ENCODE measurements at places on chromosomes 2 and 18.

- DNase-seq, result no peak
These were observed 3.6 kb downstream of the PNKD start for GRCh38 chr2:218273908-218274249.

DNA sequence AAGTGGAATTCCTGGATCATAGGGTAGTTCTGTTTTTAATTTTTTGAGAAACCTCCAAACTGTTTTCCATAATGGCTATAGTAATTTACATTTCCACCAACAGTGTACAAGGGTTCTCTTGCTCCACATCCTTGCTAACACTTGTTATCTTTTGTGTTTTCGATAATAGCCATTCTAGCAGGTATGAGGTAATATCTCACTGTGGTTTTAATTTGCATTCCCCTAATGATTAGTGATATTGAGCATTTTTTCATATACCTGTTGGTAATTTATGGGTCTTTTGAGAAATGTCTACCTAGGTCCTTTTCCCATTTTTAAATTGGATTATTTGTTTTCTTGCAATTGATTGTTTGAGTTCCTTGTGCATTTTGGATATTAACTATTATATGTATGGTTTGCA lies 39.6 kb downstream of the DIS3L2 start:
- DNase-seq, result no peak

GRCh38 chr18:3015204-3015592 lies 2.3 kb upstream of the LPIN2 start:
- DNase-seq, result no peak

DNA sequence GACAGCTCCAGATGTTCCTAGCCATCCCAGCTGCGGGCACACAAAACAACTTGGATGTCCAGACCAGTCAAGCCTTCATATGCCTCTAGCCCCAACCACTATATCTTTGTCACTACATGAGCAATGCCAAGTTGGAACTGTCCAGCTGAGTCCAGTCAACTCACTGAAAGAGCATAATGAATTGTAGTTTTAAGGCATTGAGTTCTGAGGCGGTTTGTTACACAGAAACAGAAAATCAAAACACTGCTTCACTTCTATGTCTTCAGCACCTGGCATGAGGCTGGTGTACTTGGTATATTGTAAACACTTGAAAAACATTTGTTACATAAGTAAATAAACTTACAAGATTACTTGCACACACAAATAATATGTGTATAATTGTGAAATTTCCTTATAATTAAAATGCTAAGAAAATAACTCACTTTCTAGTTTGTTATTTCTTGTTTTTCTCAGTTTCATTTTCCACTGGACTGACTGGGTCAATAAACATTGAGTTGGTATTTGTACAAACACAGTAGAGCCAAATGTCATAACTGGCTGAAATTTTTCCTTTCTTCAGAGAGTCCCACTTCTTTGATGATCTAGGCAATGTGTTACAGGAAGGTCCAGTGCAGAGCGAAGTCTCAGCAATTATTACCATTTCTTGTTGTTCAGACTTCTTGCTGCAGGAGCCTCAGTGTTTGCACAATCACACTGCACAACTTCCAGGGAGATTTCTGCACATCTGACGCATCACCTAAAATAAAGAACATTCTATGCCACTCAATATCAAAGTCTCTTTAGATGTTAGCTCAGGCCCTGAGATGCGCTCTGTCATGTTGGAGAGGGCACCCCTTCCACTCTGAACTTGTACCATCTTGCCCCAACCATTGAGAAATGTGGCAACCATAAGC lies 38.2 kb upstream of the DPP4 start:
- DNase-seq, result no peak

GRCh38 chr2:28972778-28973335 lies 8.2 kb upstream of the TOGARAM2 start:
- DNase-seq, result no peak

- DNase-seq, result no peak
These were observed 113.7 kb downstream of the SPOPL start for GRCh38 chr2:138615257-138615656.

- no peak for DNase-seq
These were observed 31.6 kb upstream of the NEB start for GRCh38 chr2:151765760-151766410.

DNA sequence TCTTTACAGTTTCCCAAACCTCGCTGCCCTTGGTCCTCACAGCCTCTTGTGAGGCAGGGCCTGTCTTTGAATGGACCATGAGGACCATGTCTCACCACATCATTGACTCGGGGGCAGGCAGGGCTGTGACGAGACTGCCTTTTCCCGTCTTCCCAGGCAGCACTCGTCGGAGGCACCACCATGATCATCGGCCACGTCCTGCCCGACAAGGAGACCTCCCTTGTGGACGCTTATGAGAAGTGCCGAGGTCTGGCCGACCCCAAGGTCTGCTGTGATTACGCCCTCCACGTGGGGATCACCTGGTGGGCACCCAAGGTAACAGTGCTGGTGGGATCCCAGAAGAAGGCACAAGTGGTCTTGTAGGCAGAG lies 45.7 kb upstream of the MAPRE3 start:
- no peak for DNase-seq

DNA sequence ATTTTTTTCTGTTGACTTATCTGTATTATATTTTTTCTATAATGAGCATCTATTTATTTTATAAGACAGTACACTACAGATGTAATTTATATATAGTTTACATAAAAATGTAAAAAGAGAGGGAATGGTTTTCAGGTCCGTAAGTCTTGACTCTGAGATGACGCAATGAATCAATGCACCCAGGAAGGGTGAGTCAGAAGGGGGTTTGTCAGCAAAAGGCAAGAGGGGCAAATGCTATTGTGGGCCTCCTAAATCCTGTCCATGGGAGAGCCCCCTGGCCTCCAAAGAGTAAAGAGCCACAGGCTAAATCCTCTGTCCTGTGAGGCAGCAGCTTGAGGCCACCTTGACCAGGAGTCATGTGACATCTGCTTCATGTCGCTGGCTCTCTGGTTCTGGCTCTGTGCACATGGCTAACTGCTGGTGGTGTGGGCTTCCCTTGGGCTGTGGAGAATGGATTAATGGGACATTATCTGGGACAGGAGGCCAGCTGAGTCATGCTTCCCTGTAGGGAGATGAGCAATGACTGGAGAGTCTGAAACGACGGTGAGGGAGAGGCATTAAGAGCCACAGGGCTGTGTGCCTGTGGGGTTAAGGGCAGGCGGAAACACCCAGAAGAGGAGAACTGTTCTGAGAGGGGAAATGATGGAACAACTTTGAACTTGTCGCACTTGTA lies 22.8 kb upstream of the ASB18 start:
- DNase-seq, result no peak

DNA sequence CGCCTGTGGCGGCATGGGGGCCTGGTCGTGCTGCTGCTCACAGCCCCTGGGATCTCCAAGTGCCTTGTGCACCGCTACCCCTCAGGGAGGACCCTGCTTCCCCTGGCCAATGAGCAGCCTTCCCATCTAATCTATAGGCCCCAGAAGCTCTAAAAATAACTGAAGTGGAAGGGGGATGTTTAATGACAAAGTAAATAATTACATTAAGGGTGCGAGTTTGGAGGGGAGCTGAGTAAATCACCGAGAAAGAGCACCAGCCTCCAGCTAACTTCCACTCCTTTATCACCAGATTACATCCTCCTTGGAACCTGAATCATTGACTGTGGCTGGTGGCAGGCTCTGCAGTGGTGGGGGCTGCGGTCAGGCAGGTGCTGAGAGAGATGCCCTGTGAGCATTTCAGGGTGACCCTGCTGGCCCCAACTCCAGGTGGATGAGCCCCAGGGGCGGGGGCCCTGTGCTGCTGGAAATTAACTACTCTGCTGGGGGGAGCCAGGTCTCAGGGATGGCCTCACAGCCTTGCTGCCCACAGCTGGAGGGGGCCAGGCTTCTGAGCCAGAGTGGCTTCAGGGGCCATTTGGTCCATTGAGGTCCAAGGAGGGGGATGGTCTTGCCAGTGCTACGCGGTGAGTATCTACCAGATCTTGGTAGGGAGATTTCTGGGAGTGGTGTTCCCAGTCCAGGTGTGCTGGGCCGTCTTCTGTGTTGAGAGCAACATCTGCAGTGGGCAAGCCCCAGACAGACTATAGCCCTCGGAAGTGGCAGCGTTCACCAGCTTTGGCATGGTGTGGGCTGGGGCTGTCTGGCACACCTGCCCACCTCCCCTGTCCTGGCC lies 74.2 kb downstream of the GLI2 start:
- DNase-seq, result no peak

- no peak for DNase-seq
These were observed 19.2 kb downstream of the ATOH8 start for GRCh38 chr2:85772841-85773491.

GRCh38 chr18:39681061-39681460 lies 2115.5 kb upstream of the CELF4 start:
- no peak for DNase-seq

DNA sequence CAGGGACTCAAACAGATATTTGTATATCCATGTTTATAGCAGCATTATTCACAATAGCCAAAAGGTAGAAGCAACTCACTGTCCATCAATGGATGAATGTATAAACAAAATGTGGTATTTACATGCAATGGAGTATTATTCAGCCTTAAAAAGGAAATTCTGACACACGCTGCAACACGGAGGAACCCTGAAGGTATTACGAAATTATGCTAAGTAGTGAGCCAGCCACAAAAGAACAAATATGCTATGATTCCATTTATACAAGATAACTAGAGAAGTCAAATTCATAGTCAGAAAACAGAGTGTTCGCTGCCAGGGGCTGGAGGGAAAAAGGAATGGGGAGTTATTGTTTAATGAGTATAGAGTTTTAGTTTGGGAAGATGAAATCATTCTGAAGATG lies 61.0 kb upstream of the CDKL4 start:
- no peak for DNase-seq

DNA sequence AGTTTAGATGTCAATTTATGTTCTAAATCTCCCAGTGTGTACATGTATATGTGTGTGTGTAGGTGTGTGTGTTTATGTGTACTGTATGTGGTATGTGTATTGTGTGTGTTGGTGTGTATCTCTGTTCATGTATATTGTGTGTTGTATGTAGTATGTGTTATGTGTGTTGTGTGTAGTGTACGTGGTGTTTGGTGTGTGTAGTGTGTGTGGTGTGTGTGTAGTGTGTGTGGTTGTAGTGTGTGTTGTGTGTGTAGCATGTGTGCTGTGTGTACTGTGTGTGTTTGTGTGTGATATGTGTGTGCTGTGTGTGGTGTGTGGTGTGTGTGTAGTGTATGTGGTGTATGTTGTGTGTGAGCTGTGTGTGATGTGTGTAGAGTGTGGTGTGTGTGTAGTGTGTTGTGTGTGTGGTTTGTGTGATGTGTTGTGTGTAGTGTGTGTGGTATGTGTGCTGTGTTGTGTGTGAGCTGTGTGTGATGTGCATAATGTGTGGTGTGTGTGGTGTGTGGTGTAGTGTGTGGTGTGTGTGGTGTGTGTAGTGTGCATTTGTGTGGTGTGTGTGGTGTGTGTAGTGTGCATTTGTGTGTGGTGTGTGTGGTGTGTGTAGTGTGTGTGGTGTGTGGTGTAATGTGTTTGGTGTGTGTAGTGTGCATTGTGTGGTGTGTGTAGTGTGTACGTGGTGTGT lies 5.2 kb upstream of the RTP5 start:
- DNase-seq, result no peak

GRCh38 chr2:189681903-189682302 lies 7.4 kb downstream of the ANKAR start:
- no peak for DNase-seq

GRCh38 chr2:101349893-101350662 lies 37.2 kb downstream of the CREG2 start:
- no peak for DNase-seq

DNA sequence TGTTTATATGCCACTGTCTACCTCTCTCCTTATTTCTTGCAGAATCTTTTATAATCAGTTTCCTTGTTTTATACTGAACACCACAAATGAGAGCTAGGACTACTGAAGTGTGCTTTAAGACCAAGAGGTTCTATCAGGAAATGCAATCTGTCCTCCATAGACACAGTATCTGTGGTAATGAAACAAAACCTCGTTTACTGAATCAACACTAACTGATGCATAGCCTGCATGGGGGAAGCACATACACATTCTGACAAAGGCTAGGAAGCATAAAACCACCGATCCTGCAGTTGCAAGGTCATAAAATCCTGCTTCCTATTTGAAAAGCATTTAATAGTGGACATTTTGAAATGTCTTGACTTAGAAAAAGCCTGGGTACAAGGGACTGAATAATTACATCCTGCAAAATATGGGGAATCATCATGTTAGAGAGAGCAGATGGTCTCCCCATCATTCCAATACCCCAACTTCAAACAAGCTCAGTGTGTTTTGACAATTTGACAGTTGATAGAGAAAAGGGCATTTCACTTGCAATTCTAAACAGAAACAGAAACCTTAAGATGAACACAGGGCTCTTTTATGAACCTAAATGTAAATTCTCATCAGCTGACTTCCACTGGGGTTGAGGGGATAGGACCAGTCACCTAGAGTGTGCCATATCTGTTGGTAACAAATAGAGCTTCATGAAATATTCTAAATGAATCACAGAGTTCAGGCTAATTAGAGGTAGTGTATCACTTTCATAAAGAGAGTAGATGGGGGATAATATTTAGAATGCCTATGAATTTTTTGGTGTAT lies 1845.6 kb upstream of the PIK3C3 start:
- DNase-seq, result no peak

DNA sequence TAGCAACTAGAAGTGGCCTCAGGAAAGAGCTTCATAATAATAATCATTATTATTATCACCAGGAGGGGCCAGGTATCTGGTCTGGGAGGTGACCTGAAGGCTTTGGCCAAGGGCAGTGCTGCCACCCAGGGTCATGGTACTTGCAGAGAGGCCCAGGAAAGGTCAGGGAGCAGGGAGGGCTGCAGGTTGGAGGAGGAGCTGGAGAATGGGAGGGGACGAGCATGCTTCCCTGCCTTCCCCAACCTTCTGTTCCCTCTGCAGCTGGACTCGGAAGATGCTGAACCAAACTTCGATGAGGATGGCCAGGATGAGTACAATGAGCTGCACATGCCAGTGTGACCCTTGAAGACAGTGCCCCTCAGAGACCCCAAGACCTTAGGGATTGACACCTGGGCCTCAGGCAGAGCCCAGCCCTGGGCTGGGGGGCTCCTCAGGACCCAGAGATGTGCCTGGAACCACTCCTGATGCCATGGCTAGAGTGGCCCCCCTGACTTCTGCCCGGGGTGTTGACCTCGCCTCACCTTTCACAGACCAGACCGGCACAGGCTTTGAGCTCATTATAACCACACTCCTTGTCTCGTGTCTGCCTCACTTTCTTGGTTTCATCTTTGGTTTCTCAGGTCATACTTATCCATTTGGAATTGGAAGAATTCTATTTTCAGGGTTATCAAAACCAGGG lies 14.1 kb downstream of the SLC4A3 start:
- DNase-seq, result no peak

- no peak for DNase-seq
These were observed 18.6 kb downstream of the SLC16A14 start for GRCh38 chr2:230050136-230050535.

- DNase-seq, result no peak
These were observed 25.7 kb downstream of the DIS3L2 start for GRCh38 chr2:231987124-231987727.

Measured in activated CD4-positive, alpha-beta T cell treated with anti-CD3 and anti-CD28 coated beads, Interleukin-10, Interleukin-2, amounts not matched to agents 100 ng/mL and 50 ng/mL, durations not matched to agents 16 hours and 8 hours (primary cell).